ENCODE measurements at places on chromosomes 11 and 22. TPM values are rescaled to one million over a fixed set of nuclear protein-coding genes. Genes with fewer than 3 reads are reported as not detected.

GRCh38 chr11:66158156-66158555 is 88.1 kb downstream of the PACS1 start:
- no peak for DNase-seq

DNA sequence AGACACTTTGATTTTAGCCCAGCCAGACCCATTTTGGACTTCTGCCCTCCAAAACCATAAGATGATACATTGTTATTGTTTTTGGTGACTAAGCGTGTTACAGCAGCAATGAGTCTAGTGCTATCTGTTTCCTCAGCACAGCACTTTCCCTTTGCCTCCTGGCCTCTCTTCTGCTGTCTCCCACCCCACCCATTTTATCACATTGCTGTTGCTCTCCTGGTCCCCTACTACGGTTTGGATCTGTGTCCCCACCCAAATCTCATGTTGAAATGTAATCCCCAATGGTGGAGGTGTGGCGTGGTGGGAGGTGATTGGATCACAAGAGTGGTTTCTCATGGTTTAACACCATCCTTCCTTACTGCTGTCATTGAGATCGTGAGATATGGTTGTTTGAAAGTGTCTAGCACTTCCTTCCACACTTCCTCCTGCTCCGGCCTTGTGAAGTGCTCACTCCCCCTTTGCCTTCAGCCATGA is 59.8 kb upstream of the CD82 start:
- DNase-seq: no peak

DNA sequence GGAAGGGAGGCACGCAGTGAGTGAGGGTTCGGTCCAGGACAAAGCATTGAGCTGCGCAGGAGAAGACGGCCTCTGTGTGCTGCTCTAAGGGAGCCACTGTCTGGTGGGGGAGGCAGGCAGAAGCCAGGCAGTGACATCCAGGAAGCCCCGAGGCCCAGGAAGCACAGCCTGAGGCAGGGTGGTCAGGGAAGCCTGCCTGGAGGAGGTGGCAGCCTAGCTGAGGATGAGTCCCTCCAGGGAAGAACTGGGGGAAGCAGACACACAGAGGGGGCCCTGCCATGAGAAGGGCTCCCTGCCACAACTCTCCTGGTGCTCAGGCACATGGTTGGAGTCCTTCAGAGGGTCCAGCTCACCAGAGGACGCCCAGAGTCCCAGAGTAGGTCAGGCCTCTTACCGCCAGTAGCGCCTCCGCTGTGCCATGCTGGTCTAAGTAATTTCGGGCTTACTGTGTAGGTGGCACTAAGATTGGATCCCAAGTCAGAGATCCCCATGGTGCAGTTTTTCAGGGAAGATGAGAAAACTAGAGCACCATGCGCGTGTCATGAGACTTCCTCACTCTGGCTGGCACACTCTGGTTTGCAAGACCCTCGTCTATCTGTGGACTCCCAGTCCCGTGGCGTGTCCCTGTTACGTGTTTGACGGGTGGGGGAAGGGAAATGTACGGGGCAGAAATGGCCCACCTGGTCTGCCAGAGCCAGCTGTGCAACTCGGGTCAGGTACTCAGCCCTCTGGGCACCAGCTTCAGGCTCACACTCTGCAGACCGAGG is 887.2 kb downstream of the BRD1 start:
- peak; percentile 11 for DNase-seq

GRCh38 chr11:100930185-100930778 is 199.3 kb downstream of the PGR start:
- DNase-seq: no peak

DNA sequence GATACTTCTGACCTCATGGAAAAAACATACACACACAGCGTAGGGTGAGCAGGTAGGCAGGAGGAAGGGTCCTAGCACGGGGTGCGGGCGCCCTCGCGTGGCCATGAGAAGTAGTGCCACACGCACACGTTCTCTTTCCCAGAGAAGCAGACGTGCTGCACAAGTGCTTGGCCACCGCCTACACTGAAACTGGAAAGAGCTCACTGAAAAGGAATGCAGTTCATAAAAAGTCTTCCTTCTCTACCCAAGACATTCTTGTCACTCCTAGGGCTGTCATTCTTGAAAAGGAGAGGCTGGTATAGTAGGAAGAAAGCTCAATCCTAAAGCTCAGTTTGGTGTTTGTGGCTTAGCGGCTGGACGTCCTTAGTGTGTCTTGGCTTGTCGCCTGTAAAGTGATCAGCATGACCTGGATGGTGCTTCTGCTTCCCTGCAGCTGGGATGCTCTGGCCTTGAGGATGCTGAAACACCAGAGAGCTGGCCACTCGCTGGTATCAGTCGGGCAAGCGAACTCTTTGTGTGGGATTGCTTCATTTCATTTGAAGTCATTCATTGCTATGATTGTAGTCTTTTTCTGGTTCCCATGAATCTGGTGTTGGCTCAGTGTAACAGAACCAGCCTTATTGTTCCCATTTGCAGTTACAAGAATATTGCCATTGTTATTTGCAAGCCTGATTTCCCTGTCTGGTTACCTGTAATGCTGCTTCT is 303.8 kb downstream of the NTM start:
- peak; percentile 61 for DNase-seq

DNA sequence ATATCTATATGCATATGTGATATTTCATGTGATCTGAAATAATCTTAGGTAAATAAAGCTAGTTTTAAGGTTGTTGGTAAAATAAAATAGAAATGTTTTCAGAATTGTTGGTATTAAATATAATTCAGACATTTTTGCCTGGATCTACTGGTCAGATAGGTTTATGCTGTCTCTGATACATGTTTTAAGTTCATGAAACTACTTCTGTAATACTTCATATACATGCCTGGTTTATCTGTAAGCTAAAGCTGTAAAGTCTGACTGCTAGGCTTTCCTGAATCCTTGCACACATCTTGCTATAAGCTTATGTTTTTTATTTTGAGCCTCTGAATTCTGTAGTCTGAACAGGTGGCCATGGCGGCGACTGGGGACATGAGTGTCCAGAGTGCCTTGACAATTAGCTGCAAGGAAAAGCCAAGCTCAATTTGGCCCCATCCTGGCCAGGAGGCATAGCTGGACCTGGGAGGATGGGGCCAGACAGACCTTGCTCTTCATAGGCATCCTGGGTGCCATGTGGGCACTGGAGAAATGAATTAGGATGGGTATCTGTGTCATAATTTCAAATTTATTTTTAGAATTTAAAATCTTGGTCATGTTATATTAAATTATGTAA is 241.0 kb upstream of the UBASH3B start:
- DNase-seq: no peak

DNA sequence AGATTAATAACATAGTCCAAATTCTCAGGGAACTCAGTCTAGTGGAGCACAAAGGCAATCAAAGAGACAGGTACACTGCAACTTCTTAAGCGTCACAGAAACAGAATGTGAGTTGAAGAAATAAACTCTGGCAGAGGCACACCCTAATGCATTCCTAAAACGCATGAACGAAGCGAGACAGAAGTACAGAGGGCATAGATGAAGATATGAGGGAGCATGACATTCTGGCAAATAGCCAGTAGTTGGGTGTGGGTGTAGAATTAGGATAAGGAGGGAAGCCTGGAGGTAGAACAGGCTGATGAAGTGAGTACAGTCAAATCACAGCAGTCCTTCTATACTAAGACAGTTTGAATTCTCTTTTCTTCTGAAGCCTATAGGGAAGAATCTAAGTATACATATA is 838.7 kb upstream of the API5 start:
- no peak for DNase-seq

FGF3 gene
- not detected for total RNA-seq

CHID1 gene
- 46.1 TPM for total RNA-seq

DNA sequence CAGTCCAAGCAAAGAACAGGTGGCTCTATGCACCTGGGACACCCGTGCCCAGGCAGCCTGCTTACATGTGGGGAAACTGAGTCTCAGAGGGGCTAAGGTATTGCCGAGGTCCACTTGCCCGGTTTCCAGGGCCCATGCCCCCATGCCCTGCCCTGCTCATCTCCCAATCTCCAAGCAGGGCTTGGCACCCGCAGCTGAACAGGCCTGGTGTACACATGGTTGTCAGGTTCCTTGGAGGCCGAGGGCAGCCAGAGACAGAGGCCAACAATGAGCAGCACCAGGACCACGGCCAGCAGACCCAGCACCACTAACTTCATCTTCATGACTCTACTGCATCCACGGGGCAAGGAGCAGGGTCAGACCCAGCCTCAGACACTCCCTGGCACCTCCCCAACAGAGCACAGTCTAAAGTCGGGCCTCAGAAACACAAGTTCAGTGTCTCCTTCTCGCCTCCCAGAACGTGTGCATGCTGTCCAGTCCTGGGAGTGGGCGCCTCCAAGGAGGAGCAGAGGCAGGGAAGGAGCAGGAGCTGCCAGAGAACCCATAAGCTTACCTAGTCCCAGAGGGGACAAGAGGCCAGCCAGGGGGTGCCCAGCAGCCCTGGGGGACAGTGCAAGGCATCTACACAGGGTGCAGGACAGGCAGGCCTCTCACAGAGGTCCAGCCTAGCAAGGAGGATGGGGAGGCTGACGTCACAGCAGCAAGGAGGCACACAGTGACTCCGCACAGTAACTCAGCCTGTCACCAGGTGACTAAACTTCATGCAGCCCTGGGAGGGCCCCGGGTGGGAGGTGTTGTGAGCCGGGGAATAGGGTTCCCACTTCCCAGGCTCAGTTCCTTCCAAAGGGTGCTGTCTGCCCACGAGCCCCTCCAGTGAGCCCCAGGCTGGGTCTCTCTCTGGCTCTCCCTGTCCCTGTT is 20.2 kb upstream of the RGL4 start:
- no peak for DNase-seq

PTGDR2 gene
- total RNA-seq: 3.3 TPM

DNA sequence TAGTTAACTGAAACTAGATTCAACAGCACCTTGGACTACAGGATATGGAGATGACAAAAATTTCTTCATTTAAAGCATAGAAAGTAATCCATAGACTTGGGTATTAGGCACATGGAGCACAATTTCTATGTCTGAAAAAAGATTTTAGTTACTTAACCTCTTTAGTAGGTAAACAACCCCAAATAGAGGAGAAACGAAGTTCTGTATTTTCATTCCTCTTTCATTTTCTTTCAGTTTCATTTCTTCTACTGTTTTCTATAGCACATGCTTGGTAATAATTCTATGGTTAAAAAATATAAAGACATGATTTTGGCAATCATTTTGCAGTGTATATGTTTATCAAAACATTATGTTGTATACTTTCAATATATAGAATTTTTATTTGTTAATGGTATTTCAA is 99.5 kb downstream of the CASP12 start:
- DNase-seq: no peak

PANX3 gene
- not detected for total RNA-seq

KREMEN1 gene
- not detected for total RNA-seq

POU2AF1 gene
- total RNA-seq: 1.7 TPM

DNA sequence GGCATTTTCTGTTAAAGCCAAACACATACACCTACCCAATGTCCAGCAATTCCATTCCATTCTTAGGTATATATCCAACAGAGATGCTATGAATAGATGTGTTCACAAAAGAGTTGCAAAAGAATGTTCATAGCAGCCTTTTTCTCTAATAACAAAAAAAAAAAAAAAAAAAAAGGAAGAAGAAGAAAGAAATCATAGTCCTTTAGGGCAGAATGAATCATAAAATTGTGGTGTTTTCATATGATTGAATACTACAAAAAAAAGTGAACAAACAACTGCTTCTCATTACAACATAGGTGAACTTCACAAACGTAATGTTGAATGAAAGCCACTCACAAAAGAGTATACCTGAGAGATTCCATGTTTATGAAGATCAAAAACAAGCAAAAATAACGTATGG is 66.8 kb upstream of the GRK3 start:
- DNase-seq: no peak

GRCh38 chr11:65315204-65315865 is 669 bp downstream of the CDC42EP2 start:
- peak; percentile 83 for DNase-seq

- no peak for DNase-seq
Measured at GRCh38 chr22:38049812-38050619, 7.2 kb upstream of the PICK1 start.

- no peak for DNase-seq
Measured at GRCh38 chr11:86396396-86396795, 21.7 kb downstream of the CCDC81 start.

DNA sequence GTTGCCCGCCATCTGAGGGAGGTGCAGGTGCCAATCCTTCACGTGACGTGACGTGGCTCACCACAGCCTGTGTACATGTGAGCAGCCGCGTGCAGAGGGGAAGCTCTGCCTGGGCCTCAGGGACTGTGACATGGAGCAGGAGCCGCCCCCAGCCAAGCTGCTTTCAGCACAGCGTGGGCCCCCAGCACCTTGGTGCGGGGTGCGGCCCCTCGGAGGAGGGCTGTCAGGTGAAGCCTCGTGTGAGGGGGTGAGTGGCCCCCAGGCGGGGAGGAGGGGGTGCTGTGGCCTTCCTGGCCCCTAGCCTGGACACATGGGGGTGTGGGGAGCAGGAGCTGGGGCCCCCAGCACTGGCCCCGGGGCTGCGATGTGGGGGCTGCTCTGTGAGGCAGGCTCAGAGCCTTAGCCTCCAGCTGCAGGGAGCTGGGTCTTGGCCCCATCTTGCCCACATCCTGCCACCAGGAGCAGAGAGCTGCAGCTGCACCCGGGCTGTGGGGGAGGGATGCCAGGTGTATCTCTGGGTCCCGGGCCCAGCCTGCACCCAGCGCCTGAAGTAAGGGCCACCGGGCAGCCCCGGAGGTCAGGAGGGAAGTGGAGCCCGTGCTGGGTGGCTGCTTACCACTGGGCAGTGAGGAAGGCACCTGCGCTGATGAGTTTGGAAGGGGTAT is at the start of gene ADORA2A:
Gene ADORA2A (plus strand): TSS at position 100 of the 665 bp plus-strand sequence. CDS start 5,806 bp downstream, outside the sequence.
- peak; percentile 92 for DNase-seq

IGSF22 gene
- total RNA-seq: not detected

DNA sequence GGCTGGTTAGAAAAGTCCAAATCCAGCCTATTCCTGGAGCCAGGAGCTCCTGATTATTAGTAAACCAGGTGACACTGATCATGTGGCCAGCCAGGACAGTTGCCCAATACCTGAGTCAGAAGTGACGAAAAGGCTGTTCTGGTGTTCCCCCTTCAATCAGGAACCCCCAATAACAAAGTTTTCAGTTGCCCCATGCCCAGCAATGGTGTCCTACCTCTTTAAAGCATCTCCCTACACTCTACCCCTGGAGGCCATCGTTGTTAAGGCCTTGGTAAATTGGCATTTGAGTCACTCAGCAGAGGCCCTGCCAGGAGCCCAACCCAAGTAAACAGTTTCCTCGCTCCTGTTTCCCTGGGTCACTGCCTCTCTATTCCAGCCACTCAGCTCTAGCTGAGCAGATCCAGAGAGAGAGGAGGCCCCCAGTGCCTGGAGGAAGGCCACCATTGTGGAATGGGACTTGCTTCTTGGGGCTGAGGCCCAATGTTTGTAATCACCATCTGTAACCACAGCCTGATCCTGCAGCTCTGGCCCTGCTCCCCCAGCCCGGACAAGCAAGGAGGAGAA is 25.0 kb downstream of the ARHGAP1 start:
- no peak for DNase-seq

GRCh38 chr22:29244785-29245625 is 22.8 kb downstream of the RHBDD3 start:
- no peak for DNase-seq

MMP10 gene
- not detected for total RNA-seq

DNA sequence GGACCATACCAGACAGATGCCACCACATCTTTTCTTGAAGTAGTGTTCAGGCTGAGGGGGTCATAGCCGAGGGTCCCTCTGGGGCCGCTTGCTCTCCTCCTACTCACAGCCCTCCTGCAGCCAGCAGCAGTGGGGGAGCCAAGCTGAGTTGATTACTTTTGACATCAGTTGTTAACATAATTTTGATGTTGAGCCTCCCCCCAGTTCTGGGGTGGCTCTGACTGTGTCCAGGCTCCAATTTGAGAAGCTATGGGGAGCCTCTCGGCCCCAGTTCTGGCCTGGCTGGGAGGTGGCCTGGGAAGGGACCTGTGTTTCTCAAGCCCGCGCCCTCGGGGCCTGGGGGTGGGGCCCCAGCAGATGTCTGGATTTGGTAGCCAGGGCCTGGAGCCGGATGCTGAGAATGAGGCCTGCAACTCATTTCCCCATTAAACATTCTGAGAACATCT is 47.9 kb downstream of the KCNQ1OT1 start:
- DNase-seq: no peak
